ENCODE measurements at places on chromosomes 7 and 10. TPM values are rescaled to one million over a fixed set of nuclear protein-coding genes. Genes with fewer than 3 reads are reported as not detected.

The ZNF467 gene
- 4.5 TPM for total RNA-seq

The SEMA3A gene
- 0.29 TPM for total RNA-seq

The TMUB1 gene
- total RNA-seq: 21.9 TPM

The NPY4R gene
- total RNA-seq: not detected

The NACAD gene
- 0.66 TPM for total RNA-seq

All from thoracic aorta endothelial cell (primary cell).